ENCODE measurements at places on chromosomes 3 and 15. TPM values are rescaled to one million over a fixed set of nuclear protein-coding genes. Genes with fewer than 3 reads are reported as not detected.

DNA sequence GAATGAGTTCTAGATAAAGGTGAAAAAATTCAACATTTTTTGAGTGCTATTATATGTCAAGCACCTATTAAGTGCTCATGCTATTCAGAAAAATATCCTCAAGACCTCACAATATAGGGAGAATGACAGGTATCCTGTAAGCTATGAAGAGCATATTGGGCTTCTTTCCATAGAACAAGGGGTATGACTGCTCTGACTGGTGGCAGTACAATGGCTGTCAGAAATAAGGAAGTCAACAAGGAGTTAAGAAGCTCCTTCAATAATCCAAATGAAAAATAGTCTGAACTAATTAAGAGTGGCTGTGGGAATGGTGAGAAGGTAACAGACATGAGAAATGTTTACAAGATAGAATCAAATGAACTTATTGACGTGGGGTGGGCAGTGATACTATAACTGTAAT is 24.7 kb downstream of the NPTN start:
- DNase-seq: no peak

DNA sequence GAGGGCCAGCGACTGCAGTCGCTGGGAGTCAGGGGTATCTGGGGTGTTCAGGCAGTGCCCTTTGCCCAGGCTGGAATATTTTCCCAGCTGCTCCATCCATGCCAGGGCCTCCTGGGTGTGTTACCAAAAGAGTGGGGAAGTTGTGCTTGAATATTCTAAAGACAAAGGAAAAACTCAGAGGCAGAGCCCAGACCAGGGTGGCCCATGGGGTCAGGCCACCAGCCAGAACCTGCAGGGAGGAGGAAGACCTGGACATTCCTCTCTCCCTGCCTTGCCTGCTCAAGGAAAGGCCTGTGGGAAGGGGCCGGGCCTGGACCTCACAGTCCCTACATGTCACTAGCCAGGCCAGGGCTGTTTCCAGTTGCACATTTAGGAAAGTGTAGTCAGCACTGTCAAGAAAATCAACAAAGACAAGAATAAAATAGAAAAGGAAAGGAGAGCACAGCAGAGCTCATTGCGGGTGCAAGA is 16.0 kb upstream of the KLF15 start:
- DNase-seq: no peak

The CD96 gene
- 0.57 TPM for total RNA-seq

The TMEM207 gene
- not detected for total RNA-seq

- no peak for DNase-seq
These were observed 687 bp downstream of the ALDH1A3 start for GRCh38 chr15:100880139-100880896.

GRCh38 chr15:56390739-56391267 is 25.6 kb downstream of the TEX9 start:
- no peak for DNase-seq

The RBP2 gene
- not detected for total RNA-seq

DNA sequence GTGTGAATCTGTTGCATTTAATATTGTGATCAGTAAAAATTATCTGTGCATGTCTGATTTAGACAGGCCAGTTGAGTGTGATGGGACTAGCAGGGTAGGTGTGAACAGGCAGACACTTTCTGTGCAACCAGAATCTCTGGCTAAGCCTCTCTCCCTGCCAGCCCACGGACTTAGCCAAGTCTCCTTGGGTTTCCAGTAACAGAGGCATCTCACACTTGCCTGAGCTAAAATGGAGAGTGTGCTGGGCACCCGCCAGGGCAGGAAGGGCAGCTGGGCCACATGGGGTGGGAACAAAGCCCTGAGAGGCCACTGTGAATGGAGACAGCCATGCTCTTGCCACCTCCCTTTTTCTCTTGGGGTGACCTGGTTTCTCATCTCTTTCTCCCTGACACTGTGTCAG is 12.5 kb upstream of the RPS27L start:
- DNase-seq: no peak

GRCh38 chr3:88324788-88325187 is 175.0 kb downstream of the C3orf38 start:
- no peak for DNase-seq

- DNase-seq: no peak
These were observed 60.7 kb upstream of the CMTM8 start for GRCh38 chr3:32177702-32178198.

- no peak for DNase-seq
These were observed 11.6 kb upstream of the EPB42 start for GRCh38 chr15:43232289-43232874.

DNA sequence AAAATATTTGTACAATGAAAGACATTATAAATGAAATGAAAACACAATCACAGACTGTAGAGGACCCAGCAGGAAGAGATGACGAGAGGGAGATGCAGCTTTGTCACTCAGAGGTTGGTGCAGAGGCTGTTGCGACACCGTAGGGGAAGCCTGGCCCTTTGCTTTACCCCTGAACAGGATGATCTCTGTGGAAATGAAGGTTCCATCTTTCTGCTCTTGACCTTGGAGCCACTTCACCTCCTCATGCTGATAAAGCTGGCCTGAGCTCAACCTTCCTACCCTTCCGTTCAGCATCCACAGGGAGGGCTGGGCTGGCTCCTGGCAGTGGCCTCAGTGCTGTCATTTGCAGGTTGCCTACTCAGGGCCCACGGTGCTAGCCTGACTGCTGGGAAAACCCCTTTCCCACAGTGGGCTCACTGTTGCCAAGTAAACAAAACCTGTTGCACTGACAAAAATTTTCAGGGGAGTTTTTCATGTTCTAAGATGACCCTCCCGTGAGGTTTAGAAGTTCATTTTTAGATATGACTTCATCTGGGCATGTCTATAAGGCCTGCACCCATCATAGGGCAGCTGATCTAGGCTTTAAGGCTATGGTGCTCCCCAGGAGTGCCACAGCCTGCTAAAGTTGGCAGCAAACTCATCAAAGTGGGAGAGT is 3.0 kb upstream of the CD80 start:
- DNase-seq: no peak

- DNase-seq: no peak
These were observed 6.1 kb upstream of the RPP14 start for GRCh38 chr3:58299839-58300516.

The EPHB1 gene
- total RNA-seq: 1.1 TPM

The RASL12 gene
- 11.5 TPM for total RNA-seq

DNA sequence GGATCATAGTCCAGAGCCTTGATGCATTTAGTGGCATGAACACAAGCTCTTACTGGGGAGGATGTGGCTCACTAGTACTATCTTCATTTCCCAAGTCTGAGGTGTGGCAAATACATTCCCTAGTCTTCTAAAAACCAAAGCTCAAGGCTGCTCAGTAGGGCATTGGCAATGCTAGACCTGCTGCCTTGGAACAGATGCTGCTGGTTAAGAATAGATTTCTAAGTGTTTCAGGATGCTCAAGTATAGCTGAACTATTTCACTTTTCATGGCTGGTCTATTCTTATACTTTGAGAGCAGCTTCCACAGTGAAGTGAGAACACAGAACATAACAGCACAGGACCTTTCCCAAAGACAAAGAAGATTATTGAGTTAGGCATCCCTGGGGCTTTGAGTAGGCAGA is 178.8 kb downstream of the CHST2 start:
- DNase-seq: no peak

DNA sequence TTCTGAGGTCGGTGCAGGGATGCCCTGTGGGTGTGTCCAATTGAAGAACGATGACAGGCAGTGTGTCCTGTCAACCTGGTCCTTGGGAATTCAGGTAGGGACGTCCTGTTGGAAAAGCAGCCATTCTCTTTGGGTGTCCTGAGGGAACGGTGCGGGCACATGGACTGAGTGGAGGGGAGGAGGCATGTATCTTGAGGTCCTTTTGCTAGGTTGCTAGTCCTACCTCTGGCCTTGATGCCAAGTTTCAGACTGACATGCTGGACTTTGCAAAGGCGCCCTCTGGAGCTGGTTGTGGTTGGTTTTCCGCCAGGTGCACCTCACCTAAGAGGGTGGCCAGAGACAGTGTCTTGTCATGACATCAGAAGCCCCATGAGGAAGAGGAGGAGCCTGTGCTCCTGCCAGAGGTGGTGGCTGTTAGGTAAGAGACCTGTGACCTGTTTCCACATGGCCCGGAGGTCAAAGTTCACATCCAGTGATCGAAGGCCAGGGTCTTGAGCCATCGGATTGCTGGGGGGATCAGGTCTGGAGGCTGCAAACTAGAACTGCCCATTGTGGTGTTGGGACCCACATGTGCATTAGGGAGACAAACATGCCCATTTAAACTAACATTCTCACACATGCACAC is 106.3 kb downstream of the SNRPN start:
- DNase-seq: peak; percentile 44

The SLCO2A1 gene
- total RNA-seq: 59.2 TPM

The SI gene
- total RNA-seq: not detected

The DPH3 gene
- total RNA-seq: 23.1 TPM

DNA sequence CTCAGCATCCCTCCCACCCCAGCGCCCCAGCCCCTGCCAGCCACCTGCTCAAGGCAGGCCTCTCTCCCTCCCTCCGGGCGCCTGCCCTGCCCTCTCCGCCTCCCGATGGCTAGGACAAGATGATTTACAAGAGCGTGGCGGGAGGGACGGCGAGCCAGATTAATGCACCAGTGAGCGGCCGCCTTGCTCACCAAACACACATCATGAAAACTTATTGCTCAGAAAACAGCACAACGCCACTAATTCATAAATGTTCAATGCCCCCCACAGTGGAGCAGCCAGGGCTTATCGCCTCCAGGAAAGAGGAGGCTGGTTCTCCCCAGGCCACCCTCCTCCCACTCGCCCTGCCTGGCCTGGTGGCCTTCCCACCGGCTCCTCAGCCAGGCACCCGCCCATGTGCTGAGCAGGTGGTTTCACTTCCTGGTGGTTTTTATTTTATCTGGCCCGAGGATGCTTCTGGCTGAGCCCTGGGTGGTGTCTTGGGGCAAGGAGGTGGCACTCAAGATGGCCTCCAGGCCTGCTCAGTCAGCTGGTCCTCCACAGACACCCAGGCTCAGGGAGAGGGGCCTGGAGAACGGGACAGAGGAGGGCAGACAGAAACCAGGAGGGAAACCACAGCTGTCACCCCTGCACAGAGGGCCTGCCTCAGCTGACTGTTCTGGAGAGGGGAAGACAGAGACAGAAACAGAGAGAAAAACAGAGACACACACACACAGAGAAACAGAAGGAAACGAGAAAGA is 284.9 kb downstream of the UACA start:
- no peak for DNase-seq

The PIGZ gene
- 5.9 TPM for total RNA-seq

GRCh38 chr15:72690938-72691337 is 4.9 kb downstream of the BBS4 start:
- DNase-seq: no peak

DNA sequence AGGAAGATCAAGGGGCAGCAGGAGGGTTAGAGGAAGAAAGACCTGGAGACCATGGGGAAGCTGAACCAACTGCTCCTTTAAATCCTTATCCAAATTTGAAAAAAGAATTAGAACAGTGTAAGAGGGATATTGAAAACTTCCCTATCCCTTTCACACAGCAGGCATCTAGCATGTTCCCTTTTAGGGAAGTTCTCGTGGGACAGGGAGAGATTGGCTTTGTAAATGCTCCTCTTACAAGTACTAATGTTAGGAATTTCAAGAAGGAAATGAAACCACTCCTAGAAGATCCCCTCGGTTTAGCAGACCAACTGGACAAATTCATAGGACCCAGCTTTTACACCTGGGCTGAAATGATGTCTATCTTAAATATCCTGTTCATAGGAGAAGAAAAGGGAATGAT is 41.5 kb downstream of the PPCDC start:
- no peak for DNase-seq

DNA sequence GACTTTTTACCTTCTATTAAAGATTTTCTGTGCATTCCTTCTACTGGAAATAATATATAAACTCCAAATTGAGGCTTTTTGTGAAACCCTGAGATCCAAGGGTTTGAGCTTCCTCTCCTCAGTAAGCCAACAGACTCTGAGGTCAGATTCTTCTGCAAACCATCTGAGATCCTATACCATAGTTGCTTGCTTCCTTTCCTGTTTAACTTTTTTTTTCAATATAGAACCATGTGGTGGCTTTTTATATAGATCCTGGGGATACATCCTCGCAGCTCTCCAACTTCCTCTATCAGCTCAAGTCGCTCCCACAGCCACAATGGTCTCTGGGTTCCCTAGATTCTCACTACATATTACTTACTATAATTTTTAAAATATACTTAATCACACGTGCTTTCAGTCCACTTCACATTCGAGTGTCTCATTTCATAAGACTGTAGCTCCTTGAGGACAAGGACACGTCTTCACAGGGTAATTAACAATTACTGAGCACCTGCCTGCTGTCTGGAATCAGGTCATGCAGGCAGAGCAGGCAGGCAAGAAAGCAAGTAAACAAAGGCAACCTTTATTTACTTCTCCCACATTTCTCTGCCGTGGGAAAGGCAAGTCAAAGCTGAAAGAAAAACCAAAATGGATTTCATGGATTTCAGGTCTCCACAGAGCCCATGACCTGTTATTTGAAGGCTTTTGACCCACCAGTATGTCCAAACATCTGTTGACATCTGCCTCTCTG is 941.5 kb downstream of the FHIT start:
- no peak for DNase-seq

DNA sequence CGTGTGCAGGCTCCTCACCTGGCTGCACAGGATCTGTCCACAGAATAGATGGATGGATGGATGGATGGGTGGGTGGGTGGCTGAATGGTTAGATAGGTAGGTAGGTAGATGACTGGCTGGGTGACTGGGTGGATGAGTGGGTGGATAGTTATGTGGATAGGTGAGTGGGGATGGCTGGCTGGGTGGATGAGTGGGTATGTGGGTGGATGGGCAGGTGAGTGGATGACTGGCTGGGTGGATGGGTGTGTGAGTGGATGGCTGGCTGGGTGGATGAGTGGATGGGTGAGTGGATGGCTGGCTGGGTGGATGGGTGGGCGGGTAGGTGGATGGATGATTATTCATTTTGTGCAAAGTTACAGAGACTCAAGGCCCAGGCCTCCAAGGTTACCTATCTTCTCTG is 172.9 kb upstream of the CTDSPL start:
- no peak for DNase-seq

The CKMT1A gene
- total RNA-seq: 0.32 TPM

The ILDR1 gene
- not detected for total RNA-seq

The PAK6 gene
- total RNA-seq: 2.6 TPM

- DNase-seq: no peak
These were observed 177.6 kb upstream of the UBE3A start for GRCh38 chr15:25616471-25616870.

The CIB2 gene
- 16.7 TPM for total RNA-seq

GRCh38 chr15:62900071-62900802 is 142.3 kb upstream of the TPM1 start:
- no peak for DNase-seq

- DNase-seq: no peak
These were observed 317.3 kb downstream of the ZNF385D start for GRCh38 chr3:21433751-21434150.

DNA sequence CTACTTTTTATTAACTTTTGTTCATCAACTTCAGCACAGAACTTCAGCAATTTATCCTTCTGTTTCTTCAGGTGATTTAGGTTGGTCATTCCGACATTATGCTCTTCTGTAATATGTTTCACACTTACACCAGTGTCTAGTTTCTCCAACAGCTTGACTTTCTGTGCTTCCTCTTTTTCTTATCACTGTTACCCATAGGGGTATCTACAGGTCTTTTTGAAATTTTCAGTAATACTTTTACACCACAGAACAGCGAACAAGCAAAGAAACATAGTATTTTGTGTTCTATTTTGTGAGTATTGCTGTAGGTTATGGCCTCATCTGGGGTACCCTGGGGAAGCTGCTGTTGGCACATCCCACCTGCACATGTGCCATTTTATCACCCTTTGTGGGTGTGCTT is 260.7 kb downstream of the NSUN3 start:
- DNase-seq: no peak

The ETV5 gene
- total RNA-seq: 17.4 TPM

Measured in cardiac septum (tissue), 1 donor.